Activated naive CD4-positive, alpha-beta T cell (primary cell): ENCODE measurements at places on chromosomes 12 and 14.

GRCh38 chr14:67413806-67414769 lies 2.1 kb upstream of the PLEK2 start:
- no peak for DNase-seq

- DNase-seq, result no peak
Measured at GRCh38 chr12:30268041-30268440, 427.6 kb downstream of the IPO8 start.

- no peak for DNase-seq
Measured at GRCh38 chr14:32468955-32469354, 139.9 kb downstream of the AKAP6 start.

- no peak for DNase-seq
Measured at GRCh38 chr12:75705749-75706711, 194.6 kb upstream of the KRR1 start.

- no peak for DNase-seq
Measured at GRCh38 chr12:3101309-3102024, 24.3 kb downstream of the TSPAN9 start.

DNA sequence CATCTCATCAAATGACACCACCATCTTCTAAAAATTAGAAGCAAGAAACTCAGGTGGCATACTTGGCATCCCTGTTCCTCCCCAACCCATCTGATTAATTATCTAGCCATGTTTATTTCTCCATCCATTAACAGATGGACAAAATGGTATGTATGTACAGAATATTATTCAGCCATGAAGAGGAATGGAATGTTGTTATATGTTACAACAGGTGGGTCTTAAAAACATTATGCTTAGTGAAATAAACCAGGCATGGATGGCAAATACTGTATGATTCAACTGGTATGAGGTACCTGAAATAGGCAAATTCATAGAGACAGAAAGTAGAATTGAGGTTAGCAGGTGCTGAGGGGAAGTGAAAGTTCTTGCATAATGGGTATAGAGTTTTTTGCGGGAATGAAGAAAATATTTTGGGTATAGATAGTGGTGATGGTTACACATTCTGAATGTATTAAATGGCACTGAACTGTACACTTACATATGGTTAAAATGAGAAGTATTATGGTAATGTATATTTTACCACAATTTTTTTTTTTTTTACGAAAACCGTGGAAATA lies 17.5 kb downstream of the YY1 start:
- no peak for DNase-seq

DNA sequence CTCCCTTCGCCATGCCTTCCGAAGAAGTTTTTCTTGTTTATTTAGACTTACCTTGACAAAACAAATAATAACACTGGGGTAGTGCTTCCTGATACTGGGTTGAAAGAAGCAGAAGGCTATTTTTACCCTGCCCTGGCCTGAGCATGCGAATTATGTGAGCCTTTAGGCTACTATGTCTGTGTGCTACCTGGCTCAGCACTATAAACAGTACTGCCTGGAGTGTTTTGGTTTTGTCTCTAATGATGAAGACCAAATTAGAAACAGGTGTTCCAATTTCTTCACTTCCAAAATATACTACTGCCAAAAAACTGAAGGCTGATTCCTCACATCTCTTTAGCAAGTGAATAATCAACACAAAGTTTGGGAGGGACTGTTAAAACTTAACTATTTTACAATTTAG lies 7.6 kb upstream of the OVCH1 start:
- no peak for DNase-seq

DNA sequence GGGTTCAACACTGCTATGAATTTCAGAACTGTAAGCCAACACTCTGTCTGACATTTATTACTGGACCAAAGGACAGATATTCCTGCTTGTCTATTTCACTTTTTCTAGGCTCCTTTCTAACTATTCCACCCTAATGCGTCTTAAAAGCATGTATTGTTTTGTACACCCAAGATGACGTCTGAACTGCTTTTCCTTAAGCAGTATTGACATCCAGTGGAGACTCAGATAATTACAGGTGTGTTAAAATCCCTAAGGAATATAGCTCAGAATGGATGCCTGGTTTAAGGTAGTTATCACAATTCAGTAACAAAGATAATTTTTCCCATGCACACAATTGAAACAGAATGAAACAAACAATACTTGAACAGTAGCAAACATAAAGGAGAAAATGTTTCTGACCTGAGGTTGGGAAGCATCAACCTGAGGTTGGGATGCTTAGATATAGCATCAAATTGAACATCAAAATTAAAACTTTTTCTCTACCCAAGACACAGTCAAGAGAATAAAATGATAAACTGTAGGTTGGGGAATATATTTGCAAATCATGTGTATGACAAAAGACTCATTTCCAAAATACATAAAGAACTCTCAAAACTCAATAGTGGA lies 93.7 kb upstream of the PTPRR start:
- DNase-seq, result no peak

GRCh38 chr12:113515082-113515856 lies 43.6 kb upstream of the LHX5 start:
- no peak for DNase-seq

DNA sequence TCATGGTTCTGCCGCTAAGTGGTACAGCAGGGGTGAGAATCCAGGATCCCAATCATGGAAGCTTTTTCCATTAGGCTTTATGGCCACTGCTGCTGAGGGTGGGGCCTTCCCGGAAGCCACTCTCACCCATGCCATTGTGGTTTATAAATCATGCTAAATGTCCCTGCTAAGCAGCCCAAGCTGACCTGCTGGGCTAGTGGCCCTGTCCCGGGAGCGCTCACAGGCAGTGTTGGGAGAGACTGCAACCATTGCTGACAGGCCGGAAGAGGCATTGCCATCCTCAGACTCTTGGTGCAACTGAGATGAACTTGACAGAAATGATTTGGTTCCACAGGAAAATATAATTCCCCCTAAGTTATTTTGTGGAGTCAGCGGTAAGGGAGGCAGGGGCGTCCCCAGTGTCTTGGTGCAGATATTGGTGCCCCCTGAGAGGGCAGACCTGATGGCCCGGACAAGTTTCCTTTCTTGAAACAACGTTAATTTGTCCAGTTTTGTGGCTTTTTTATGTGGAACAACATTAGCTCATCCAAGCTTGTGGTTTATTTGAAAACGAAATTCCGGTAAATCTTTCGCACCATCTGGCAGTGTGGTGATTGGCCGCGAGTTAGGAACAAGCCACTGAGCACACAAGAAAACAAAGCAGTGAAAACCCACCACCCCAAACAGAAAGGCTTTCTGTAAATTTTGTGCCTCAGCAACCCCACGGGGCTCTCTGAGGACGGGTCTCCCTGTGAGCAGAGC lies 82.3 kb downstream of the SSPN start:
- no peak for DNase-seq

- DNase-seq, result no peak
Measured at GRCh38 chr12:6311822-6312528, 1.5 kb downstream of the PLEKHG6 start.

- no peak for DNase-seq
Measured at GRCh38 chr12:96033549-96034389, 1.6 kb downstream of the LTA4H start.

GRCh38 chr12:57319678-57320469 lies 68.9 kb upstream of the STAC3 start:
- no peak for DNase-seq

- no peak for DNase-seq
Measured at GRCh38 chr12:78315028-78315427, 484.3 kb downstream of the NAV3 start.

GRCh38 chr14:79658769-79659168 lies 552.5 kb downstream of the DIO2 start:
- no peak for DNase-seq

GRCh38 chr12:122042910-122043309 lies 21.2 kb downstream of the BCL7A start:
- DNase-seq, result no peak

- no peak for DNase-seq
Measured at GRCh38 chr14:75010472-75011093, 7.9 kb downstream of the EIF2B2 start.
